ENCODE measurements at places on chromosomes 4 and X.

GRCh38 chrX:24920769-24921168 is 95.0 kb downstream of the ARX start:
- DNase-seq = no peak

DNA sequence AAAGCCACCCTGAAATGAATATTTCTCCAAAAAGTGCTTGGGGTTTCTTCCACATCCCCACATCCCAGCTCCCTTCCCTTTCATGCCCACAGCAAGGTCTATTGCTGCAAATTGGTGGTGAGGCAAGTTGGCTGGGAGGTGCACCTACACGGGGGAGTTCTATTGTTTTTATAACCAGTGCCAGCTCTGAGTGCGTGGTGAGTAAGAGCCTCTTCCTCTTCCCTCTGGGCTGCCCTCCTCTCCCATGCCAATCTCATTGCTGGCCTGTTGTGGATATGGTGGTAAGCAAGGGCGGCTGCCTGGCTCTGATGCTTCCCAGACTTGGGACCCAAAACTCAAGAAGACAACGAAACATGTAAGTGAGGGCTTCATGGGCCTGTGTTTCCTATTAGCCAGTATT is 204.3 kb downstream of the SHROOM3 start:
- no peak for DNase-seq

DNA sequence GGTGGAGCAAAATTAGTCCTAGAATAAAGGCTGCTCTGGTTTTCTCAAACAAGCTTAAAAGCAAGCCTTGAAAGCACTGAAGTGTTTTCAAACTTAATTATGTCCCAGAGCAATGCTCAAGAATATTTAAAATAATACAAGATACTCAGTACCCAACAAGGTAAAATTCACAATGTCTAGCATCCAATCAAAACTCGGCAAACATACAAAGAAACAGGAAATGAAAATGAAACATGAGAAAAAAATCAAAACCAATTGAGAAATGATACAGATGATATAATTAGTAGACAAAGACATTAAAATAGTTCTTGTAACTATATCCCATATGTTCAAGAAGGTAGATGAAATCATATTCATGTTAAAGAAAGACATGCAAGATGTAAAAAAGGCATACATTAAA is 45.0 kb upstream of the MAML3 start:
- DNase-seq = no peak

GRCh38 chr4:129994715-129995114 is 898.8 kb downstream of the C4orf33 start:
- DNase-seq = no peak

DNA sequence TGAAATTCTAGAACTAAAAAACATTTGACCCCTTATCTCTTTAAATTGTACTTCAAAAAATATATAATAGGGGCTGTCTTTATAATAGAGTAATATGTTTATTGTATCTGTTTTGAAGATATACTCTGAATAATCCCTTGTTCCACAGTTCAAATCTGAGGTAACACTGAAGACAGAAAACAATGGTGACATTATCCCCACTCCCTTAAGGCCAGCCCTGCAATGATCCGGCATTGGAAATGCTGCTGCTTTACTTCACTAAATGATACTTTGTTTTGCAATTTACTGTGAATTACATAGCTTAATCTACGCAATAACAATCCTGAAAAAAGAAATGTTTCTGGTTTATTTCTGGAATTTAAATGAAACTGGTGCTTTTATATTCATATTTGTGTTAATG is 34.4 kb upstream of the ZFP42 start:
- DNase-seq = no peak

GRCh38 chrX:51891821-51892551 is 1.4 kb upstream of the MAGED1 start:
- no peak for DNase-seq

DNA sequence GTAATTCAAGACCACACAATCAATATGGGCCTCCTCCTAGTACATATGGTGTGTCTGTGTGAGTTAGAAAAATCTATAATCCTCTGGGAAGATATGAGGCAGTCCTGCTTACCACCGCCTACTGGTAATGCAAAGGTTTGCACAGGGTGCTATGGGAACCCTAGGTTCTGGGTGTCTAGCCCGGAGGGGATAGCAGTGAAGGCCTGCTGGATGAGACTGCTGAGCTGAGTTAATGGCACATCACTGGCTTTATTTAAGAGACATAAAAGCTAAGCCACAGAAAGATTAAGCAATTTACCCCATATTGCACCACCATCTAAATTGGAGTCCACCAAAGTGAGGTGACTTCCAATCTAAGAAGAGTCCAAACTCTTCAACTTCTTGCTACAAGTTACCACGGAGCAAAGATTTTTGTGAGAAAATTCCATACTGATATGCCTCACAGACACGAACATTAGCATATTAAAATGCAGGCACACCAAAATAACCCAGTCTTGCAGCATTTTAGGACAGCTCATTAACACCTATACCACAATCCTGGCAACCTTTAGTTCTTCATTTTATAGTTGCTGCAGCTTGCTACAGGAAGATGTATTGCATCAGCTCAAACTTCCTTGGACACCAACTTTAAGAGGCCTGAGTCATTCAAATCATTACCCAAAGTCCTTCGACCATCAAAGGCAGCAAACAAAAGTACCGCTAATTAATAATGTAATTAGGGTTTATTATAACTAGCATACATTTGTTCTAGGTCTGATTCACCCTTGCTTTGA is 13.7 kb downstream of the DGKK start:
- DNase-seq = no peak

GRCh38 chrX:146160443-146161203 is 343.0 kb downstream of the SLITRK2 start:
- DNase-seq = no peak

- DNase-seq = no peak
Measured at GRCh38 chr4:75637176-75637575, 6.8 kb upstream of the CDKL2 start.

- no peak for DNase-seq
Measured at GRCh38 chr4:70651864-70652506, 14.3 kb downstream of the JCHAIN start.

DNA sequence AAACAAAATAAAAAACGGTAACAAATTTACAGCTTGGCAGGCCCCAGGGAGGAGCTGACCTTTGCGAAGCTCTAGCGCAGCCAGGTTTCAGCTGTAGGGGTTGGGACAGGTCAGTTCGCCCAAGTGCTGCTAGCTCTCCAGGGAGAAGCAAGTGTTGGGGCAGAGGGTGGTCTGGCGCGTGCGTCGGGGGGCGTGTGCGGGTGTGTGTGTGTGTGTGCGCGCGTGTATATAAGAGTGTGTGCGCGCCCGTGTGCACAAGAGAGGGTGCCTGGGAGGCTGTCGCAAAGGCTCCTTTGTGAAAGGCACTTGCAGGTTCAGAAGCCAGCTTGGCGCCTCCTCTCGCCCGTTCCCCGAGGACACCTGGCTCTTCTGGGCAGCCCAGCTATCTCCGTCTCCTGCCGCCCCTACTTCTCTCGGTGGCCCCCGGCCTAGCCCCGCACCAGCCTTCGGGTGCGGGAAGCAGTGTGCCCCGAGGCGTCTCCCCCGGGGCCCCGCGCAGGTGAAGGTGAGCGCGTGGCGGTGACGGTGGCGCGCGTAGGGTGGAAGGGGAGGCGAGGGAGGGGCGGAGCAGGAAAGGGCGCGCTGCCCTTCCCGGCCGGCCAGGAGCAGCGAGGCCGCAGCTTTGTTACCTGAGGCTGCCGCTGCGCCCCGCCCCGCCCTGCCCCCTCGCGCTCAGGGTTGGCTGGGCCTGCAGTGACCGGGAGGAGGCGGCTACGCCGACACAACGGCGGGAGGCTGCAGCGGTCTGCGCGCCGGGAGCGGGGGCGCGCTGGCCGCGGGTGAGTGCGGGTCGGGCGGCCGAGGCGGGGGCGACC is at the start of gene FHDC1:
TSS of gene FHDC1 (plus strand) at position 693 of the 815 bp plus-strand sequence. CDS start 6,735 bp downstream, outside the sequence.
- no peak for DNase-seq

GRCh38 chrX:25083661-25084060 is 67.9 kb upstream of the ARX start:
- no peak for DNase-seq

DNA sequence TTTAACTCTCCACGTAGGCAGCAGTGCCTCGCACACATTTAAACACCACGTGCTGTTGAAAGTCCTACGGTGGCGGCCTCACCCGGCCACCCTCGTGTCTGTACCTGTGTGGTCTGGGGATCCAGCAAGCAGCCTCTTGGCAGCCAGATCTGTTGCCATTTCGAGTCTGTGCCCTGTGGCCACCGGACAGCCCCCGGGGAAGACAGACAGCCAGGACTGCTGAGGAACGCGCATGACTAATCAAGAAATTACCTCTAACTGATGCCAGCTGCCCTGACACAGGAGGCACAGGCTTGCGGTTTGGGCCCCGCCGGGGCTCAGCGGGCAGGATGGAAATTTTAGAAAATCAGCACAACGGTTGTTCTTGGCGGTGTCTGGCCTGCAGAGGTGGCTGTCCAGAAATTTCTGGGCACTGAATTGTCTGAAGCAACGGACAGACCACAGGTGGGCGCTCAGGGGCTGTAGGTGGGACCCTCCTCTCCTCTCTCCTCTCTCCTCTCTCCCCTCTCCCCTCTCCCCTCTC is 15.6 kb upstream of the ASMTL start:
- DNase-seq = peak; percentile 59

DNA sequence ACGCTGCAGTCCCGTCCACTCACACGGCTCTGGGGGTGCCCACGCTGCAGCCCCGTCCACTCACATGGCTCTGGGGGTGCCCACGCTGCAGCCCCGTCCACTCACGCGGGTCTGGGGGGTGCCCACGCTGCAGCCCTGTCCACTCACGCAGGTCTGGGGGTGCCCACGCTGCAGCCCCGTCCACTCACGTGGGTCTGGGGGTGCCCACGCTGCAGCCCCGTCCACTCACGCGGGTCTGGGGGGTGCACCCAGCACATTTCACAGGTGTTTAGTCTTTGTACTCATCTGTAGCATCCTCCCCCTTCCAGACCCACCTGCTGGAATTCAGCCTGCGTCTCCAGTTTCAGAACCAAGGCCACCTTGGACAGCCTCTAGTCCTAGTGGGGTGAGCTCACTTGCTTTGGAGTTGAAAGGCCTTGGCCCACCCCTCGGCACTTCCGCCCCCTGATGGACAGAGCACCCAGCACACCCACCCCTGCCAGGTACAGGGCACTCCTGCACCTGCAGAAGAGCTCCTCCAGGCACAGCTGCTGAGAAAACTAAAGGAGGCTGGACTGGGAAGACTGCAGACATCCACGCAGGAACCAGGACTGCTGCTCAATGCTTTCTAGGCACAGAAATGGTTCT is 73.0 kb downstream of the ABLIM2 start:
- DNase-seq = no peak

- DNase-seq = no peak
Measured at GRCh38 chr4:4592414-4592813, 50.6 kb upstream of the STX18 start.

GRCh38 chrX:132533409-132533808 is 44.6 kb upstream of the MBNL3 start:
- DNase-seq = no peak

GRCh38 chrX:84322083-84322827 is 134.3 kb upstream of the RPS6KA6 start:
- no peak for DNase-seq

- no peak for DNase-seq
Measured at GRCh38 chr4:6152869-6153705, 47.3 kb downstream of the JAKMIP1 start.

GRCh38 chr4:23956601-23957364 is 66.9 kb upstream of the PPARGC1A start:
- no peak for DNase-seq

DNA sequence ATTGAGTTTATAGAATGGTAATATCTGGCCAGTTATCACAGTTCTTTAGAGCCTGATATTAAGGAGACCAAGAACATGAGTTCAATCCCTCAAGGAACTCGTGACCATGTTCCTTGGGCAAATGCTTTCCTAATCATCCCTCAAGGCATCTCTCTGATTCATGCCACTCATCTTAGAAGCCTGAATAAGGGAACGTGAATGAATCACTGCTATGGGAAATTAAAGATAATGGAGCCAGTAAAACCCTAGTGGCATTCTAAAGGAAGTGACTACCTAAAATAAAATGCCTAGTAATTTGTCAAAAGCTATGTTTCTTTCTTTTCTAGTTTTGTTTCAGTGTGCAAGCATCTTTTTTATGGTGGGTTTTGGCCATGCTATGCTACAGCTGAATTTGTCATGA is 1161.3 kb downstream of the C4orf33 start:
- no peak for DNase-seq

- DNase-seq = no peak
Measured at GRCh38 chr4:41060352-41061334, 153.7 kb downstream of the APBB2 start.

GRCh38 chr4:145883101-145883694 is 55.4 kb downstream of the ZNF827 start:
- no peak for DNase-seq

Measured in activated CD8-positive, alpha-beta memory T cell treated with anti-CD3 and anti-CD28 coated beads for 1 hour (primary cell).